Activated CD4-positive, alpha-beta T cell treated with anti-CD3 and anti-CD28 coated beads for 48 hours (primary cell): ENCODE measurements at places on chromosomes 2 and 18.

GRCh38 chr2:4732560-4732959 lies 959.6 kb upstream of the SOX11 start:
- DNase-seq = no peak

DNA sequence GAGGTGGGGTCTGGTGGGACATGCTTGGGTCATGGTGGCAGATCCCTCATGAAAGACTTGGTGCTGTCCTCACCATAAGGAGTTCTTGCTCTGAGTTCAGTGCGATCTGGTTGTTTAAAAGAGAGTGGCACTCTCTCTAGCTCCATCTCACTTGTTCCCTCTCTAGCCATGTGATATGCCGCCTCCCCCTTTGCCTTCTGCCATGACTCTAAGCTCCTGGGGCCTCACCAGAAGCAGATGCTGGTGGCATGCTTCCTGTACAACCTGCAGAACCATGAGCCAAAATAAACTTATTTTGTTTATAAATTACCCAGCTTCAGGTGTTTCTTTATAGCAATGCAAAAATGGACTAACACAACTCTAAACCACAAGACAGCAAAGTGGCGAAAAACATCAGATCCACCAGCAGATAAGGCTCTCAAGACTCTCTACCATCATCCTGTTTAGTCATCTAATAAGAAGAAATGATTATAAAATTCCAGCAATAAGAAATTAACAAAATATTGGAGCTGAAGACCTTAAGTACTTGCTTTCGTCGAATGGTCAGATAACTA lies 75.5 kb downstream of the OLA1 start:
- no peak for DNase-seq

- no peak for DNase-seq
Measured at GRCh38 chr2:46257476-46257875, 39.7 kb upstream of the EPAS1 start.

DNA sequence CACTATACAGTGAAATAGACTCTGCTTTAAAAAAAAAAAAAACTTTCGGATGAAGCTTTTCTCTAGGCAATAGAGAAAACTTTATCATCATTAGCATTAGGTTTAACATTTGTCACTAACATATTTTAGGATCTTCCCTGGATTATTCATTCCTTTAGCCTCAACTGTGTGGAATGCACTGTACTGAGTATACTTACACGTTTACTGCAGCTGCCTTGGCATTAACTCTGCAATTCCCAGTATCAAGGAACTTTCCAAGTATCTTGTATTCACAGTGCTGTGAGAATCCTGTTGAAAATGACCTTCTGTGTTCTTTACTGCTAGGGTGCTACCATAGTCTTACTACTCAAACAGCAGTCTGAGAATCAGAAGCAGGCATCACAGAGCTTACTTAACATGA lies 328.2 kb upstream of the COL3A1 start:
- no peak for DNase-seq

DNA sequence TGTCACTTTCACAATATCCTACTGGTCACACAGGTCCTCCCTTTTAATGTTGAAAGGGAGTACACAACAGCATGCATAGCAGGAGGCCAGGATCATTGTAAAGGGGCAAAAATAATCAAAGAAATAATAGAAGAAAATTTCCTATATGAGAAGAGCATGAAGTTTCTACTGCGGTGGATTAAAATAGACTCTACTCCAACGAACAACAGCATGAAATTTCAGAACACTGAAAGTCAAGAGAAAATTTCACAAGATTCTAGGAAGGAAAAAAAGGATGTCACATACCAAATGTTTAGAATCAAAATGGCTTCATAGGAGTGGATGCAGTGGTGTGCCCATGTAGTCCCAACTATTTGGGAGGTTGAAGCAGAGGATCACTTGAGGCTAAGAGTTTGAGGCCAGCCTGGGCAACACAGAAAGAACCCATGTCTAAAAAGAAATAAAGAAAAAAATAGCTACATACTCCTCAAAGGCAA lies 72.0 kb upstream of the EPAS1 start:
- DNase-seq = no peak

GRCh38 chr18:54261894-54262293 lies 7.4 kb upstream of the POLI start:
- DNase-seq = peak; percentile 75

DNA sequence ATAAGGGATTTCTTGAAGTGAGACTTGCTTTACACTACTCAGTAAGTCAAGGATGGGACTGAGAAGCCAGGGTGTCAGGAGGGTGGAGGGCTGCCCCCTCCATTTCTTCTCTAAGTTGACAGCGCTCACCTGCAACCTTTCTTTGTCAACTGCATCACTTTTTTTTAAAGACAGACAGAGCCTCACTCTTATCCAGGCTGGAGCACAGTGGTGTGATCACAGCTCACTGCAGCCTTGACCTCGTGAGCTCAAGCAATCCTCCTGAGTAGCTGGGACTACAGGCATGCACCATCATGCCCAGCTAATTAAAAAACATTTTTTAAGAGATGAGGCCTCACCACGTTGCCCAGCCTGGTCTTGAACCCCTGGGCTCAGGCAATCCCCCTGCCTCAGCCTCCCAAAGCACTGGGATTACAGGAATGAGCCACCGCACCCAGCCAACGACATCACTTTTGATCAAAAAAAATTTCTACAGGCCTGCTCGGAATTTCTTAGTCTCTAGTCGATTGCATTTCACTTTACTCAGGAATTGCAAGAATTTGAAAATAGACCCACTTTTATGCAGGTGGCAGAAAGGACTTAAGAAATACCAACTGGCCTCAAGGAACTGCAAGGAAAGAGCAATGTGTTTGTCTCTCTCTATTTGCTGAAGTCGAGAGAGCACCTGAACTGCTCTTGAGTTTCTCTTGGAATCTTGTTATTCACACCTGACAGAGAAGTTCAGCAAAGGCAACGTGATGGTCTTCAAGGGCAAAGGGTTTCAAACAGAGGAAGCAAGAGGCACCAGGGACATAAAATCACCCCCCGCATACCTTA lies 101.4 kb downstream of the MYOM1 start:
- no peak for DNase-seq

DNA sequence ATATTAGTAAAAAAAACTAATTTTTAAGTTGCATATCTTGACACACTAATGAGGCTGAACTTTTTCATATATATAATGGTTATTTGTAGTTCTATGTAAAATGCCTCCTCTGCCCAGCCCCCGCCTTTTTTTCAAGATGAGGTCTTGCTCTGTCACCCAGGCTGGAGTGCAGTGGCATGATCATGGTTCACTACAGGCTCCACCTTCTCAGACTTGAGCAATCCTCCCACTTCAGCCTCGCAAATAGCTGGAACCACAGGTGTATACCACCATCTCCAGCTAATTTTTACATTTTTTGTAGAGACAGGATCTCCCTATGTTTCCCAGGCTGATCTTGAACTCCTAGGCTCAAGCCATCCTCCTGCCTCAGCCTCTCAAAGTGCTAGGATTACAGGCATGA lies 24.3 kb downstream of the ATF2 start:
- DNase-seq = no peak

GRCh38 chr2:146804288-146804687 lies 1040.5 kb upstream of the ACVR2A start:
- no peak for DNase-seq

DNA sequence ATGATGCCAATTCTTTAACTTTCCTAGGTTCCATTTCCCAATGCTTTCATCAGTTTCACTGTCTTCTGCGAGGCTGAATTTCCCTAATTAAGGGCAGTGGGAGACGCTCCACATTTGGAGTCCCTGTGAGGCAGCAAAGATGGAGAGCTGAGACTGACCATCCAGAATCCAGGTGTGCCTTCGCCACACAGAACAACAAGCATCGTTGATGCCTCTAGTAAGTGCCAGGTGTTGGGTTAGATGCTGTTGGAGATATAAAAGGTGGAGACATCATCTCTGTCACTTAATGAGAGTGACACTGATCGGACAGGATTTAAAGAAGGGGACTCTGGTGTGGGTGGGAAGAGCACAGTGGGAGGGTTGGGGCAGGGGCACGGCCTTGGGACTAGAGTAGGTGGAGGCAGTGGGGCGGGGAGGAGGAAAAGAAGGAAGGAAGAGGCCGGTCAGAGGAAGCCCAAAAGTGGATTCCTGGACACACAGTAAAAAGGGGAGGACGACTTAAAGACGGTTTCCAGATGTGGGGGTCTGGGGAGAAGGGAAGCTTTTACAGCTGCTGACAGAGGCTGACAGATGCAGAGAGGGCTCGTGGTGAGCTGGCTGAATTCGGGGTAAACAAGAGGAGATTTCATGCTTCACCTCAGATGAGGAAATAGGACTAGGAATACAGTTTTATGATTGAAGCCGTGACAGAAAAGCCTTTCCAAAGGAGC lies 113.0 kb downstream of the BCL2 start:
- no peak for DNase-seq

GRCh38 chr2:172995323-172996244 lies 80.1 kb upstream of the MAP3K20 start:
- DNase-seq = no peak

- DNase-seq = no peak
Measured at GRCh38 chr2:109272461-109272860, 143.5 kb downstream of the SH3RF3 start.
